ENCODE measurements at places on chromosomes 1 and 21.

DNA sequence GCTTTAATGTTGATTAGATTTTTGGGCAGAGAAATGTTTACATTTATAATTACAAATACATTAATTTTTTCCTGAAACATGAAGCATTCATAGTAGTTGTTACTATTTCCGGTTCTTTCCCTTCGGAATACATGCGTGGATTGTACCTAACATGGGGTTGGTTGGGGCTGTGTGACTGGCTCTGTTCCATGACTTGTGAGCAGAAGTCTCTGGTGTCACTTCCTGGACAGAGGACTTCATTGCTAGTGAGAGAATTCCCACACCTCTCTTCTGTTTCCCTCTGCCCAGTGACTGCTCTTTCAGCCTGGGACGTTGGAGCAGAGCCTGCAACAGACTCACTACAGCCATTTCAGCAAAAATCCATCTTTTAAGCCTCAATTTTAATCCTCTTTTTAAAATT, 231.4 kb downstream of the GRIK1 start:
- DNase-seq: no peak

DNA sequence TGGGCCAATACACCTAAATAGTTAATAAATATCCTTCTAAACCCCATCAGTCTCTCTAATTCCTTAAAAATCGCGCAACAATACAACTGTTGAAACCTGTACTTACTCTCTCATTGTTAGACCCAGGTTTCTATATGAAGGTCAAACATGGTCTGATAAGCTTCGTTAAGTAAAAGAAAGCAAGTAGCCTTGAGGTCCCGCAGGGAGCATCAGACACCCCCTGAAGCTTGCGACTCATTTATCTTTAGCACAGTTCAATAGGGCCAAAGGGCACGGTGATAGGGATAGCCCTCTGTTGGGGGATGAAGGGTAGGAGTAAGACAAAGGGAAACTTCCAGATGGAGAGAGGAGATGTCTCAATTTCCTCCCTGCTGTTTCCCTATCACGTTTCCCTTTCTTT, 27.3 kb upstream of the THEM4 start:
- DNase-seq: no peak

DNA sequence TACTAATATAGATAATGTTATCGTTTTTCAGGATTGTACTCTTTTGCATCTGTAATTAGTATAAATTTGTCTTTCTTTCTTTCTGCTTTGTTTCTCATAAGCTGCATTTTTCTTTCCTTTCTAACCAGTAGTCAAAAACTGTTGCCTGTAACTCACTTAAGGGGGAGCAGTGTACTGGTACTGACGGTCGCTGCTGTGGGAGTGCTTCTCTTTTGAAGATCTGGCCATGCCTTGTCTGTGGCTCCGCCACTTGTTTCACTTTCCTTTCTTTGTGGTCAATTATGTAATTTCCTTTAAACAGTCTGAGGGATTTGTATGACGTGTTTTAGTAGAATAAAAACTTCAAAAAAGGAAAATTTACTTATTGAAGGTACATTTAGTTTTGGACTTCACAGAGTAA, 37.0 kb downstream of the MIA3 start:
- DNase-seq: peak; percentile 46

- no peak for DNase-seq
Observed at GRCh38 chr1:46493316-46494032, 3.8 kb downstream of the DMBX1 start.

DNA sequence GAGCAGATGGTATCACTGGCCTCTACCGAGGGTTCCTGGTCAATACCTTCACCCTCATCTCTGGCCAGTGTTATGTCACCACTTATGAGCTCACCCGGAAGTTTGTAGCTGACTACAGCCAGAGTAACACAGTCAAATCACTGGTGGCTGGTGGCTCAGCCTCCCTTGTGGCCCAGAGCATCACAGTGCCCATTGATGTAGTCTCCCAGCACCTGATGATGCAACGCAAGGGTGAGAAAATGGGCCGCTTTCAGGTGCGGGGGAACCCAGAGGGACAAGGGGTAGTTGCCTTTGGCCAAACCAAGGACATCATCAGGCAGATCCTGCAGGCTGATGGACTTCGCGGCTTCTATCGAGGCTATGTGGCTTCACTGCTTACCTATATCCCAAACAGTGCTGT, 6.1 kb downstream of the SLC25A44 start:
- DNase-seq: no peak

- DNase-seq: no peak
Observed at GRCh38 chr21:26124896-26125295, 45.7 kb downstream of the APP start.

Measured in activated T-cell treated with anti-CD3 and anti-CD28 coated beads for 48 hours (primary cell).